ENCODE measurements at places on chromosomes 3 and 15.

- no peak overlapping the region for H3K27ac ChIP-seq
- H3K36me3 ChIP-seq: no peaks in the 10 kb centered on the region
- no peak for DNase-seq
- no peak overlapping the region for H3K4me3 ChIP-seq
- H3K4me1 ChIP-seq: peaks cover 8% of the 10 kb centered on the region
- peaks cover 4% of the 10 kb centered on the region for H3K27me3 ChIP-seq
Measured at GRCh38 chr3:186255703-186256331, 106.2 kb downstream of the DGKG start.

DNA sequence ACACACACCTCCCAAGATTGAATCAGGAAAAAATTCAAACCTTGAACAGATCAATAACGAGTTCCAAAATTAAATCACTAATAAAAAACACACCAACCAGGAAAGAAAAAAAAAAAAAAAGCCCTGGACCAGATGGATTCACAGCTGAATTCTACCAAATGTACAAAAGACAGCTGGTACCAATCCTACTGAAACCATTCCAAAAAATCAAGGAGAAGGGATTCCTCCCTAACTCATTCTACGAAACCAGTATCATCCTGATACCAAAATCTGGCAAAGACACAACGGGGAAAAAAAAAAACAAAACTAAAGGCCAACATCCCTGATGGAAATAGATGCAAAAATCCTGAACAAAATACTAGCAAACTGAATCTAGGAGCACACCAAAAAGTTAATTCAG is 54.4 kb upstream of the SLC12A8 start:
- no peaks in the 10 kb centered on the region for H3K27me3 ChIP-seq

DNA sequence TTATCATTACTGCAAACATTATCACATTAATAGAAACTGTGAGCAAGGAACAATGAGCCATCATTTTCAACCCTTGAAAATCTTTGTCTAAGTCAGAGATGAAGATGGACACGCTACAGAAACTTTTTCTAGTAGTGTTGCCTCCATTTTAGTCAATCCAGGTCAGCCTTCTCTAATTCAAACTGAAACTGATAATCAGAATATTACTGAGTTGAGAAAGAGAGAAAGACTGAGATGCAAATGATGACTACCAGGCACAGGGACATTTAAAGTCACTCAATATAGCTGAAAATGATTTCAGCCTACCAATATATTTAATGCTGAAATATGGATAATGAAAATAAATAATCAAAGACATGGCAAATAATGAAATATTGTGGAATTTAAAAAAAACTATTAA is 261.4 kb downstream of the GBE1 start:
- no peaks in the 10 kb centered on the region for H3K27me3 ChIP-seq
- H3K27ac ChIP-seq: no peak overlapping the region
- DNase-seq: no peak
- H3K36me3 ChIP-seq: no peaks in the 10 kb centered on the region

- H3K4me1 ChIP-seq: no peaks in the 10 kb centered on the region
- H3K27me3 ChIP-seq: no peaks in the 10 kb centered on the region
- no peak for DNase-seq
- H3K36me3 ChIP-seq: peaks cover 3% of the 10 kb centered on the region
- H3K27ac ChIP-seq: no peak overlapping the region
- no peak overlapping the region for H3K4me3 ChIP-seq
Measured at GRCh38 chr3:31575448-31575847, 42.7 kb downstream of the STT3B start.

- no peak overlapping the region for H3K4me3 ChIP-seq
- no peaks in the 10 kb centered on the region for H3K4me1 ChIP-seq
- no peak overlapping the region for H3K27ac ChIP-seq
- DNase-seq: peak; percentile 20
- no peaks in the 10 kb centered on the region for H3K36me3 ChIP-seq
- H3K27me3 ChIP-seq: no peaks in the 10 kb centered on the region
Measured at GRCh38 chr3:119018690-119019463, 15.8 kb downstream of the IGSF11 start.

DNA sequence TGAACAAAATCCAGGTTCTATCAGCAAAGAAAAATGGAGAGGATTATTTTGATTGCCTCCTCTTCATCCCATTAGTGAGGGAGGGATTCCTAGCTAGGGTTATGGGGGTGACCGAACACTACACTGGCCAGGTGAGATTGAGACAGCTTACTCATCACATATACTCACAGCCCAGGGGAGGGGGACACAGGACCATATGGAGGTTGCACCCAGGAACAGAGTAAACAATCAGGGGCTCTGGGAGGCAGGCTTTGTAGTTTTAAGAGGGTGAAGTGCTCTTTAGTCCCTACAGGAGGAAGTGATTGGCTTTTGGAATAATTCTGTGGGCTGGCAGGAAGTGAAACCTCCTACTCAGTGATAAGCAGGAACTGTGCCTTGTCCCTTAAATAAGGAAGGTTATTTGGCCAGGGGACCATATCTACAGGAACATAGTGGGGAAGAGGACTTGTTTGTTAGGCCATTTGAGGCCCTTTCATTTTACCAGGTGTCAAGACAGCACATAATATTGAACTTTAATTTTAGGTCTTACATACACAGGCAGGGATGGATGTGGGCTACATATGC is 17.5 kb upstream of the KCTD6 start:
- peak; percentile 66 for DNase-seq
- peaks cover 14% of the 10 kb centered on the region for H3K4me1 ChIP-seq
- no peaks in the 10 kb centered on the region for H3K27me3 ChIP-seq
- no peaks in the 10 kb centered on the region for H3K36me3 ChIP-seq
- H3K4me3 ChIP-seq: no peak overlapping the region

All from muscle of leg (tissue), 16 donors.